ENCODE measurements at places on chromosomes 3 and 15.

DNA sequence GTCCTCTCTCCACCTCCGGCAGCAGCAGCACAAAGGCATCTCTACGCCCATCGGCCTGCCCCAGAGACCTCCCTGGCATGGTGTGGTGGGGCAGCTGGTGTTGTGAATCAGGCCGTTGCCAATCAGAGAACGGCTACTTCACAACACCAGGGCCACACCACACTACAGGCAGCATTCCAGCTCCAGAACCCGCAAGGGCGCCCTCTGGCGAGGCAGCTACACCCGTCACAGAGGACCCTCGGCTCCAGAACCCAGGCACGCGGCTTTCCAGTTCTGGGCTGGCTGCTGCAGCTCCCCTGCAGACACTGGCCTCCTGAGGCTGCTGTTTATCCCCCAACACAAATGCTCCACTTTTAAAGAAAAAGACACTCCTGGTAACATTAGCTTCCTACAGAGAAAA lies 127.5 kb upstream of the TOPAZ1 start:
- H3K4me1 ChIP-seq: no peaks in the 10 kb centered on the region
- no peak overlapping the region for H3K4me3 ChIP-seq
- no peak overlapping the region for H3K27ac ChIP-seq
- DNase-seq: no peak

GRCh38 chr15:90851940-90852339 lies 16.4 kb upstream of the FURIN start:
- peaks cover 1% of the 10 kb centered on the region for H3K27me3 ChIP-seq
- DNase-seq: no peak
- peak overlapping the region; percentile 63 for H3K4me3 ChIP-seq
- H3K36me3 ChIP-seq: peaks cover 30% of the 10 kb centered on the region
- peaks cover 67% of the 10 kb centered on the region for H3K4me1 ChIP-seq
- peak overlapping the region; percentile 96 for H3K27ac ChIP-seq

- H3K4me3 ChIP-seq: no peak overlapping the region
- H3K4me1 ChIP-seq: no peaks in the 10 kb centered on the region
- peaks cover 4% of the 10 kb centered on the region for H3K27me3 ChIP-seq
- no peak overlapping the region for H3K27ac ChIP-seq
These were observed 10.9 kb downstream of the PRR20G start for GRCh38 chr3:127276995-127277394.

DNA sequence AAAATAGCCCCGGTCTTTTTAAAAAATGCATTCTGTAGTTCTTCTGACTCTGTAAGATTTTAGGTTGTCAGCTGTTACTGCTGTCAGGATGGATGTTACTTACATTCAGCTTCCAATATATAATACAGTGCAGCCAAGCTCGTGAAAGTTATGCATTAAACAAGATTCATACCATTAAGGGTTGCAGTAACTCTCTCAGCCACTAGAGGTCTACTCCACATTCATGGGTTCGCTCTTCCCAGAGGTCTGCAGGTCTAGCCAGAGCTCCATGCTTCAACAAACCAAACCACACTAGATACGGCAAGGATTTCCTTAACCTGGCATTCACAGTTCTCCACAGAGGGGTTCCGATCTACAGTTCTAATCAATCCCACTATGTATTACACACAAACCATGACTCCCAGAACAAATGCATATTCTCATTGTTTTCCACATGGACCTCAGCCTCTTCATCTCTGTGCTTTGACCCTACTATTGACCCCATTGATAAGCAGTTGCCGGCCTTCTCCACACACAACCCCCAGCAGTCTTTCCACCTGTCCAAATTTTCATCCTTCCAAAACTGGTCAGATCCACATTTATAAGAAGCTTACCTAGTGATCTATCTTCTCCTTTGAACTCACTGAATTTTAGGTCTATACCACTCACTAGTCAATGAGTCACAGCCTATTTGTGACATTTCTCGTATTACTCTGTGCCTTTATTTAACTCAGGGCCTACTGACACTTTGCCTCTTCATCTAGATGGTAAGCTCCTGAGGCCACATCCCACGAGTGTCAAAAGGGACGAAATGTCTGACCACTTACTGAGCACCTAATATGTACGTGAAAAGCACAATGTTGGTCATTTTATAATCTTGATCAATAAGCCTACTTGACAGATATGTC lies 33.7 kb downstream of the RORA start:
- H3K4me1 ChIP-seq: no peaks in the 10 kb centered on the region
- no peak overlapping the region for H3K4me3 ChIP-seq
- DNase-seq: no peak
- peaks cover 13% of the 10 kb centered on the region for H3K27me3 ChIP-seq
- no peak overlapping the region for H3K27ac ChIP-seq

GRCh38 chr3:189688262-189688661 lies 57.1 kb downstream of the TP63 start:
- H3K4me1 ChIP-seq: peaks cover 9% of the 10 kb centered on the region
- DNase-seq: no peak
- H3K27ac ChIP-seq: no peak overlapping the region
- H3K36me3 ChIP-seq: no peaks in the 10 kb centered on the region
- no peak overlapping the region for H3K4me3 ChIP-seq

DNA sequence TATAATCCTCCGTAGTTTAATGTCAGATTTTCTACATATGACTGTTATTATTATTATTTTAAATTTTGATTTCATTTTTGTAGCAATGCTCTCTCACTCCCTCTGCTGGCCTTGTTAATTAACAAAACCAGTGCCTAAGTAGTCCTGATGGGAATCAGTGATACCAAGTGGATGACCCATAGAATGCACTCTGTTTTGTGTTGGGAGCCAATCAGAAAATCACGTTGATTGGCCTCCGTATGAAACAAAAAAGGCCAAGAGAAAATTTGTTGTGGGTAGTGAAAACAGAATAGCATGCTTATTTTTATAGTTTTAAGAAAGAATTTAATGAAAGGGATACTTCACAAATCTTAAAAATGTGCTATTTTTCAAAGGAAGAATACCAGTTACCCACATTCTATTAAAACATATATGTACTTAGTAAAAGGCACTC lies 34.4 kb upstream of the MEIS2 start:
- H3K27me3 ChIP-seq: peaks cover 6% of the 10 kb centered on the region
- H3K27ac ChIP-seq: no peak overlapping the region
- DNase-seq: no peak
- no peak overlapping the region for H3K4me3 ChIP-seq

- H3K36me3 ChIP-seq: no peaks in the 10 kb centered on the region
- no peak for DNase-seq
- H3K27me3 ChIP-seq: no peaks in the 10 kb centered on the region
These were observed 67.0 kb downstream of the PEAK1 start for GRCh38 chr15:77352887-77353286.

- no peak overlapping the region for H3K27ac ChIP-seq
- no peaks in the 10 kb centered on the region for H3K27me3 ChIP-seq
- DNase-seq: no peak
- peaks cover 31% of the 10 kb centered on the region for H3K4me1 ChIP-seq
- no peak overlapping the region for H3K4me3 ChIP-seq
These were observed 35.0 kb downstream of the CTSH start for GRCh38 chr15:78909791-78910228.

GRCh38 chr3:171320750-171321558 lies 139.3 kb downstream of the TNIK start:
- no peaks in the 10 kb centered on the region for H3K27me3 ChIP-seq
- H3K4me3 ChIP-seq: no peak overlapping the region
- H3K36me3 ChIP-seq: peaks cover 1% of the 10 kb centered on the region
- DNase-seq: no peak

GRCh38 chr3:158165730-158166129 lies 55.8 kb downstream of the RSRC1 start:
- no peak overlapping the region for H3K27ac ChIP-seq
- peaks cover 4% of the 10 kb centered on the region for H3K36me3 ChIP-seq
- DNase-seq: no peak
- H3K4me1 ChIP-seq: peaks cover 6% of the 10 kb centered on the region
